Cardiac muscle cell (in vitro differentiated cells and primary cell): ENCODE measurements at places on chromosomes 6 and 20. TPM values are rescaled to one million over a fixed set of nuclear protein-coding genes. Genes with fewer than 3 reads are reported as not detected.

DNA sequence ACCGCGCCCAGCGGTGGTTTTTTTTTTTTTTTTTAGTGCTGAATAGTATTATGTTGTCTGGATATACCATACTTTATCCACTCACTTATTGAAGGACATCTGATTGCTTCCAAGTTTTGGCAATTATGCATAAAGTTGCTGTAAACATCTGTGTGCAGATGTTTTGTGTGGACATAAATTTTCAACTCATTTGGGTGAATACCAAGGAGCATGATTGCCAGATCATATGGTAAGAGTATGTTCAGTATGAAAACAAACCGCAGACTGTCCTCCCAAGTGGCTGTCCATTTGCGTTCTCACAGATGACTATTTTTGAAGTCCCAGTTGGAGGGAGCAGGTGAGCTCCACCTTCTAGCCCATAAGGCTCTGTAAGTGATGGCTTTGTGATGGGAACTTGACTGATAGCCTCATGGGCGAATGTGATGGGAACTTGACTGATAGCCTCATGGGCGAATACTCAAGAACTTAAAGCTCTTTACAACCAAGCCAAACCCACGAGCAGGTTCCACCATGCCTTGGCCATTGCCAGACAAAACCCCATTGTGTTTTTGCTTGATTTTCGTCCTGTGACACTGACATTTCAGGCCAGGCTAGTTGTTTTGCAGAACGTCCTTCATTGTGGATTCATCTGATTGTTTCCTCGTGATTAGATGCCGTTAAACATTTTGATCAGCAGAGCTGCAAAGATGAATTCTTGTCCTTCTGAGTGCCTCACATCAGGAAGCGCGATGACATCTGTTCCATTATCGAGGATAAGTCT lies 51.0 kb downstream of the ZBTB2 start:
- DNase-seq: no peak

DNA sequence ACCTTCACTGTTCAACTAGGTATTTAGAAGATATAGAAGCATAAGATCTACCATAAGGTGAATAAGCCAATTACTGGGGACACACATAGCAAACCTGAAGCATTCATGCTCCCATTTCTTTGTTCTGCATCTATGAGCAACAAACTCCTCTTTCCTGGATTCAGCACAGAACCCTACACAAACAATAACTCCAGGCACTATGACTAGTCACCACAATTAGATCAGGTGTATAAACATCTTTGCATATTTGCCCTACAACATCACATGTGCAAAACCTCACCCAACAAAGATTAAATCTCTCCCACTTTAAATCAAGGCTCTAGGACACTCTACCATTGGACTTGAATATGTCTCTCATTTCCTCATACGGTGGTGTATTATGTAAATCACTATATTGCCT lies 652.3 kb downstream of the EPHA7 start:
- DNase-seq: no peak

- DNase-seq: no peak
Measured at GRCh38 chr6:149896491-149896890, 1.4 kb downstream of the RAET1E start.

The RAD21L1 gene
- 0.28 and 0.33 TPM in 2 replicates for total RNA-seq

DNA sequence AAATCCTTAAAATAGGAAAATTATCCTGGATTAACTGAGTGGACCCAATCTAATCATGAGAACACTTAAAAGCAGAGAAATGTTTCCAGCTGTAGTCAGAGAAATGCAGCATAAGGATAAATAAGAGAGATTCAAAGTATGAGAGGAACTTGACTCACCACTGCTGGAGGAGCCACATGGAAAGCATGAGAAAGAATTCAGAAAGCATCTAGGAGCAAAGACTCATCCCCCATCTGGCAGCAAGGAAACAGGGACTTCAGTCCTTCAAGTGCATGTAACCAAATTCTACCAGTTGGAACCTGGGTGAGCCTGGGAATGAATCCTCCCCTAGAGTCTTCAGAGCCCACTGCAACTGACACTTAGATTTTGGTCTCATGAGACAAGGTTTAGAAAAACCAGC lies 33.7 kb downstream of the RNF146 start:
- peak; percentile 72 for DNase-seq

The ZSCAN23 gene
- total RNA-seq: 6.9 and 11.3 TPM in 2 replicates

DNA sequence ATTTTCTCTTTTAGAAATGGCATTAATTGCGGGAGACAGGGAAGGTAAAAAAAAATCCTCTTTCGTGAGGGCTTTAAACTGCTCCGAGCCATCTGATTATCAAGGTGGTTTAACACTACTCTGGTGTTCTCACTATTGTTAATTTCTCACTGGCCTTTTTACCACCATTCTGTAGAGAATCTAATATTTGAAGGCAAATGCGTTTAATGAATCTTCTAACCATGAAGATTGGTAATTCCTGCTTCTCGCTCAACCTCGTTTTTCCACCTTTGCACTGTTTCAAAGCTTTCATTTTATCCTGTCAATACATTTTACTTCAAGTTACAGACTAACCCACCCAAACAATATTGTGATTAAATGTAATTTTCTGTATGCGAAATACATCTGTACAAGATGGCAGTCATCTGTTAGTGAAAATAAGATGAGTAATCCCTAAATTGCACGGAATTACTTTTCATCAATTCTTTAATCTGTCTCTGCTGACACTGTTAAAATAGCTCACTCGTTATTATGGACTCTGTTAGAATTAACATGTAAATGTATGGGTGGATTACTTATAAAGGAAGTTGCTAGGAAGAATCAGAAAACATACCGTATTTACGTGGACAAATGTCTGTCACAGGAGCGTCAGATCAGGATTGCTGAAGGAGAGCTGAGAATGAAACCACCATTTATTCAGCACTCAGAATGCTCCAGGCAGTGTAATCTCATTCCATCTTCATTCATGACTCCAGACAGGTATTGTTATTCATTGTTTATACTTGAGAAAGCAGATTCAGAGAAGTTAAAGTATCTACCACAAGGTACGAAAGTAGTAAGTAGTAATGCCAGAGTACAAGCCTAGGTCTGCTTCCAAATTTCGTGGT lies 1.1 kb upstream of the LCA5 start:
- peak; percentile 26 for DNase-seq

- DNase-seq: no peak
Measured at GRCh38 chr6:112245511-112246203, 8.7 kb downstream of the LAMA4 start.

- no peak for DNase-seq
Measured at GRCh38 chr6:31529329-31530150, 778 bp downstream of the MCCD1 start.

DNA sequence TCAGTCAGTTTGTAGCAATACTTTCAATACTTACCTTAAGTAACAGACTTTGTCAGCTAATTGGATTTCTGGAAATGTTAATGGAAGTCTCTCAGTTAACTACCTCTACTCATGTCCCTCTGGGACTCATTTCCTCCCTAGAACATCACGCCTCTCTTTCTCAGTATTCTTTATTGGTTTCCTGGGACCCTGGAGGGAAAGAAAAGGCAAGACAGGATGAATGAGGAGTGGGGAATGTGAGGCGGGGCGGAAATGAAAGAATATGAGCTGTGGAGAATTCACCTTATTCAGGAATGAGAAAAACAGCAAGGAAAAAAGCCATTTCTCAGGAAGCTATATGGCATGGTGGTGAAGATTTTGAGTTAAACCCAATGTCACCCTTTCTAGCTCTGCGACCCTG lies 62.7 kb downstream of the ANKS1A start:
- DNase-seq: no peak

The VSTM2L gene
- total RNA-seq: 136 and 321 TPM in 2 replicates

DNA sequence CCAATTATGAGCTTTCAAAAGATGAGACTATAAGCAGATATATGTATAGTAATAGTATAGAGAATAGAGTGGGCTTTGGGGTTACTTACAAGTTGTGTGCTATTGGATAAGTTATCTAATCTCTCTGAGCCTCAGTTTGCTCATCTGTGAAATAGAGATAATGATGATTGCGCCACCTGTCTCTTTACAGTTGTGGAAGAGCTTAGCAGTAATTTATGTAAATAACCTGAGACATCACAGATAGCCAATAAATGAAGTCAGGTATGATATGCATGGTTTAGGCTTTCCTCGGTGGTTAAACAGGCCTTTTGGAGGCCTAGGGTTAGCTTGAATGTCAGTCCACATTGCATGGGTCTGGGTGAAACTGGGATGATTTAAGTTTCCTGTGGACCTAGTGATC lies 29.8 kb upstream of the SCUBE3 start:
- no peak for DNase-seq

DNA sequence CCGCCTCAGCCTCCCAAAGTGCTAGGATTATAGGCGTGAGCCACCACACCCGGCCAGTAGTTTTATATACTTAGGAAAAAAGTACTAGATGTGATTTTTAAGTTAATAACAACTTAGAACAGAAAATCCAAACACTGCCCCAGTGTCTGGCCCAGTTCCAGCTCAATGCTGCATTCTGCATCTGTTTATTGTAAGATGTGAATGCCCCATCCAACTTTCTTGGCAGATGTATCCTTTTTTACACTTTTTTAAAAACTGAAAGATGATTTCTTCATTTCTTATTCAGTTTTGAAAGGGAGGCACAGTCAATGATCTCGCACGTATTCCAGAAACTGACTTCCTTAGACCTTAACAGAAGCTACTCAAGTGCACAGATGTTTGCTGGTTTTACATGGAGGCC lies 85.6 kb upstream of the SRSF6 start:
- peak; percentile 55 for DNase-seq

GRCh38 chr6:29720863-29721262 lies 2.4 kb upstream of the HLA-F start:
- DNase-seq: no peak

GRCh38 chr6:4157506-4157905 lies 22.1 kb upstream of the ECI2 start:
- no peak for DNase-seq

DNA sequence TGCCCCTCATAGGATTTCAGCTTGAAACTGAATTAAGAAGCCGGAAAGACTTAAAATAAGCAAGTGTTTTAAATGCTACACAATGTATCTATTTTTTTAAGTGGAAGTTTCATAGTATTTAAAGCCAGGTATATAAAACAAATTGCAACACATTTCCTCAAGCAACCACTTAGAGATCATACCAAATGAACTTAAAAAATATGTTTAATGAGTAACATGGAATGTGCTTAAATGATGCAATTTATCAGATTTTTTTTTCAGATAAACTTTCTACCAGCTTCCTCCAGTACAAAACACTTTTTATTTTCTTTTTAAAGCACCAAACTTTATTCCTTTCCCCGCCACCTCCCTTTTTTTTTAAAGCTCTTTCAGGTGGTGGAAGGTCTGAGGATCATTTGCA lies 534.3 kb downstream of the BMP2 start:
- no peak for DNase-seq

The KCNQ2 gene
- 13.7 and 18.0 TPM in 2 replicates for total RNA-seq

GRCh38 chr20:40073535-40074111 lies 615.4 kb downstream of the MAFB start:
- peak; percentile 2 for DNase-seq

DNA sequence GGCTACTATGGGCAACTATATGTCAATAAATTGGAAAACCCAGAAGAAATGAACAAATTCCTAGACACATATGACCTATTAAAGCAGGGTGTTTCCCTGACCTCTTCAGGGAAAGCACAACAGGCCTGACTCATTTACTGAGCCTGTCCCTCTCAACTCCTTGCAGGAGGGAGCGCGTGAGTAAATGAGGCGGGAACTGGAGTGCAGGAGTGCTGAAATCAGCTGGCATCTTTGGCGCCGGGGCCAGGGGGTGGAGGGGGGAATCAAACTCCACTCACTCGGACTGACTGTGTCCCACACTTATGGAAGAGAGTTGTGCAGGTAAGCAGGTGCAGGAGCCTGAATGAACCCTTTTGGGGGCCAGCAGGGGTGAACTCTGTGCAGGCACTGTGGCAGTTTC lies 671.2 kb upstream of the PTCHD4 start:
- DNase-seq: no peak

- DNase-seq: no peak
Measured at GRCh38 chr20:38242848-38243708, 17.5 kb downstream of the KIAA1755 start.

The MATN4 gene
- total RNA-seq: not detected in 2 replicates

- DNase-seq: peak; percentile 92
Measured at GRCh38 chr6:116144605-116145004, 18.7 kb upstream of the COL10A1 start.

The SLC35D3 gene
- total RNA-seq: 0.74 and 2.4 TPM in 2 replicates
